ENCODE measurements at places on chromosomes 5 and 9.

DNA sequence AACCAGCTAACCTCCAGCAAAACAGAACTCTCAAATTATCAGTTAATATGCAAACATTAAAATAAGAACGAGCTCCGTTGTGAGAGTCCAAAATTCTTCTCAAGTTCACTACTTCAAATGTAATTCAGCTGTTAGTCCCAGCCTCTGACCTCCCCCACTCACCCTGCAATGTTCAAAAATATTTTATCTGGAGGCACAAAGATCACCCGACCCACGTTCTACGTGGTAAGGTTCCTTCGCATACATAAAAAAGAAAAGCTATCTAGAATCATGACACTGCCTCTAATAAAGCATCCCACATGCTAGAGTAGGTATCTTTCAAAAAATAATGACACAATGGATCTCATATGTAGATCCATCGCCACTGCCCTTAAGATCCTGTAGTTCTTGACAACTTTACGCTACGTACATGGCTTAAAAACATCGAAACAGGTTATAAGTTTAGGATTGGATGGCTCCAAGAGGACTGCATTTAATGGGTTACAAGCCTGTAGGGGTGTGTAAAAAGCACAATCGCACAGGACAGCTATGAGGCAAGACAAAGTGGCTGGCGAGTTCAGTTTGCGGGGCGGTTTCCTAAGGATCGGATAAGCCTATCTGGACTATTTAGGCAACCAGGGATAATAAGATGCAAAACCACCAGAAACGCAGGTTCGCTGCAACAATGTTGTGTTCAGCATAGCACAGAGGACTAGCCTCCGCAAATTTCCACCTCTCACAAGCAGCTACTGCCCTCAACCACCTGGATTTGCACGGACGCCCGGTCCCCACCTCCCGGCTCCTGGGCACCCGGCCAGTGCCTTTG lies 969 bp downstream of the CLK4 start:
- DNase-seq: peak; percentile 5

GRCh38 chr5:125411071-125411743 lies 664.8 kb upstream of the ZNF608 start:
- DNase-seq: no peak

GRCh38 chr9:131276891-131277286 lies 579 bp upstream of the FAM78A start:
- no peak for DNase-seq

DNA sequence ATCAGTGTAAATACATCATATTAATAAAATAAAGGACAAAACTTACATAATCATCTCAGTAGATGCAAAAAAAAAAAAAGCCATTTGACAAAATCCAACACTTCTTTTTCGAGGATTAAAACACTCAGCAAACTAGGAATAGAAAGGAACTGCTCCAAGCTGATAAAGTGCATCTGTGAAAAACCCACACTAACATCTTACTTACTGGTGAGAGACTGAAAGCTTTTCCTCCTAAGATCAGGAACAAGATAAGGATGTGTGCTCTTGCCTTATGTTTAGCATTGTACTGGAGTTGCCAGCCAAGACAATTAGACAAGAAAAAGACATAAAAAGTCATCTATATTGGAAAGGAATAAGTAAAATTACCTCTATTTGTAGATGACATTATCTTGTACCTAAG lies 120.2 kb upstream of the SAP30L start:
- no peak for DNase-seq

DNA sequence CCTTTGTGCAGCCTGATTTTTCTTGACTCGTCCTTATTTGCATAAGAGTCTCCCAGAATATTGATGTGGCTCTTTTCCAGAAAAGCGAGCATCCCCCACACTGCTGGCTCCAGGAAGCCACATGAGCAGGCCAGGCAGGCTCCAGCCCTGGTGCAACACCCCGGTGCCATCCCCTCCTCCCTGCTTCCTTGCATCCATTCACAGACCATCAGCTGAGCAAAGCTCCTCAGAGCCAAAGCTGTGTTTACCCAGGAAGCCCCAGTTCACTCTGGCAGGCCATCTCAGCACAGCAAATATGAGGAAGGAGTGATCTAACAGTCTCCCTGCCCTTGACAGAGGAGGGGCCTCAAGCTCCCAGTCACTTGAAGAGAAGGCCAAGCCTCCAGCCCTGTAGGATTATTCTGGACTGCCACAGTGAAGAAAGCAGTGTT lies 34.4 kb downstream of the INSYN2B start:
- no peak for DNase-seq

GRCh38 chr5:21687621-21688020 lies 1165.5 kb downstream of the CDH12 start:
- no peak for DNase-seq

Measured in GM18507 (cell line).